ENCODE measurements at places on chromosomes 2 and 18.

DNA sequence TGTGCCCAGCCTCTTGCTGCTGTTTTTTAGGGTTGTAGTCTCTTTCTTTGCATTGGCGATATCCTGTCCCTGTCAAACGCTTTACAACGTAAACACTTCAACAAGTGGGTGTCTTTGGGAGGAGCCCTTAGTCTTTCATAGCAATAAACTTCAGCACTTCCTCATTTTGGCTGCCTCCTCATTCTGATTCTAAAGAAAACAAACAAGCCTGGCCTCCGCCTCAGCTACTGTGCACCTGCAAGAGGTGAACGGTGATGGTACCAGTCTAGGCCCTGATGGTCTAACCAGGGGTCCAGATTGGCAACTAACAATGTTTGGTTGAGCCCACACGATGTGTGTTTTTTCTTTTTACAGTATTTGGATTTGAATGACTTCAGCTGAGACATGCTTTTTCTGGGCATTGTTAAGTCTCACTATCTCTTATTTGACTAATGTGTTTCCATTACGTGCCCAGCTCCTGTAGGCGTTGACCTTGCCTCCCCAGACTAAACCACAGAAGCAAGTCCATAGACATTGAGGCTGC, 53.2 kb upstream of the CUL3 start:
- DNase-seq: peak; percentile 59

DNA sequence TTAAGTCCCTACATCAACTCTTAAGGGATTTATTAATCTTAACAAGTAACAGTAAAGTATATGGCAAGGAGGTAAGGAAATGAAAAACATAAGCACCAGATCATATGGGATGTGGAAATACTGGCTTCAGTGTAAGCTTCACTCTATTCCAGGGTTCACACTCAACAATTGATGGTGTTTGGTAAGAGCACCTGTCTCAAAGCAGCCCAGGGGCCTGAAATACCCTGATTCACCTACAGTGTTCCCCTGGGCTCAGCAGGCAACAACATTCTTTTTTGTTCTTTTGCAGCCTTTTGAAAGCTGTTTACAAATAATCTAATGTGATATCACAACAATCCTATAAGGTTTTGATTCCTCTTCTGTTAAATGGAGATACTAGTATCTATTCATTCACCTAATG, 1.2 kb upstream of the MLPH start:
- no peak for DNase-seq

- DNase-seq: peak; percentile 94
Measured at GRCh38 chr18:3448838-3449511, 997 bp upstream of the TGIF1 start.

- DNase-seq: no peak
Measured at GRCh38 chr18:36745219-36745975, 83.4 kb downstream of the TPGS2 start.

DNA sequence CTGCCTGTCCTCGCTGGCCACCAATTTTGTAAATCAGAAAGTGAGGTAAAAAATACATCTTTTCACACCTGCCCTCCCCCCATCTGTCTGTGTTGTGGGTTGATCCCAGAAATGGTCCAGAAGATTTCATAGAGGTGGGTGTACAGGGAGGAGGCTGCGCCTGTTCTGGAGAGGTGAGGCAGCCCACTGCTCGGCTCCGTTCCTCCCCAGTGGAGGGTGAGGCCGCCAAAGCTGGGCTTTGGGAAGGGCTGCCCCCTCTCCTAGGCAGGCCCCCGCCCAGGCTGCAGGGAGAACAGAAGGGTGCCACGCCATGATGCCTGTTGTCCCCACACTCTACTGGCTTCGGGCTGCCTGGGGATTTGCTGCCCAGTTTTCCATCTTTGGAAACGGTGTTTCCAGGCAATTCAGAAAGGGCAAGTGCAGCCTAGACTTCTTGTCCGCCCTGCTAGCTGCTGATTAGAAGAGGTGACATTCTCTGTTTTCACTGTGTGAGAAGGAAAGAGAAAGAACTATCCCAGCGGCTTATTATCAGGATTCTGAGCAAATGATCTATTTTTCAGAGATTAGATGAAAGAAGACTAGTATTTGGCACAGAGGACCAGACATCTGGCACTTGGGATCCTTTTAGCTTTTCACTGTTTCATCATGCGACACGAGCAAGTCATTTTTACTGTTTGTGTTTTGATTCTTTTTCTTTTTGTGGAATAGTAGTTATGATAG, 18.7 kb downstream of the SMARCAL1 start:
- DNase-seq: no peak

DNA sequence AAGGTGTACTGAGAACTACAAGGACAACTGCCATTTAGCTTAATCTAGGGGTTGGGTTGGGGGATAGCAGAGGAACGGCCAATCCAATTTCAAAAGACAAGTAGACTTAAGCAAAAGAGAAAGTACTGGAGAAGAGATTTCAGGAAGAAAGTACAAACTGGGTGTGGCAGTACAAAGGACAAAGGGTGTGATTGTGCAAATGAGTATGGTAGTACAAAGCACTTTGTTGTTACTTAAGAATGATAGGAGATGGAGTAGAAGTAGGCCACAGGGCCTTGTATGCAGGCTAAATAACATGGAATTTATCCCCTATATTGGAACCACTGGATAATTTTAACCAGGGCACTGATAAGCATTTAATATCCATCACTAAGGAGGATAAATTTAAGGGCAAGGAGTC, 4.7 kb upstream of the ORC2 start:
- no peak for DNase-seq

- DNase-seq: no peak
Measured at GRCh38 chr18:45155526-45155925, 459.8 kb upstream of the SLC14A2 start.

Data from common myeloid progenitor, CD34-positive (primary cell).